Right lung (tissue), 10 donors: ENCODE measurements at places on chromosomes 4 and X. TPM values are rescaled to one million over a fixed set of nuclear protein-coding genes. Genes with fewer than 3 reads are reported as not detected.

The EVC gene
- 32.5 TPM for polyA plus RNA-seq

- no peak for DNase-seq
Measured at GRCh38 chrX:37918168-37918567, 70.8 kb upstream of the DYNLT3 start.

DNA sequence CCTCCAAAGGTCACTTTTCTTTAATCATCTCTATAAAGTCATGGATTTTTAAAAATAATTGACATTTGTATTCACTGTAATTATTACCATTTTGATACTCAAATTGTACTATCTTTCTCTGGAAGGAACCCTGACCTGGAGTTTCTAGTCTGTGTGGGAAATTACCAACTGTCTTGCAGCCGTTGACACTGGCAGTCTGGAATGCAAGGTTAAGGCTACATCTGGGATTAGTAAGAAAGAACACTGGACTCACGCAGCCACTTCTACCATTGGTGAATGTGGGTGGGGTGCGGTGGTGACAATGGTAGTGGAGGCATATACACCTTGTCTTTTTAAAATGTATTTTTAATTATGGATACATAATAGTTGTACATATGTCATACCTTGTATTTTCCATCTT is 40.9 kb downstream of the EGF start:
- no peak for DNase-seq

DNA sequence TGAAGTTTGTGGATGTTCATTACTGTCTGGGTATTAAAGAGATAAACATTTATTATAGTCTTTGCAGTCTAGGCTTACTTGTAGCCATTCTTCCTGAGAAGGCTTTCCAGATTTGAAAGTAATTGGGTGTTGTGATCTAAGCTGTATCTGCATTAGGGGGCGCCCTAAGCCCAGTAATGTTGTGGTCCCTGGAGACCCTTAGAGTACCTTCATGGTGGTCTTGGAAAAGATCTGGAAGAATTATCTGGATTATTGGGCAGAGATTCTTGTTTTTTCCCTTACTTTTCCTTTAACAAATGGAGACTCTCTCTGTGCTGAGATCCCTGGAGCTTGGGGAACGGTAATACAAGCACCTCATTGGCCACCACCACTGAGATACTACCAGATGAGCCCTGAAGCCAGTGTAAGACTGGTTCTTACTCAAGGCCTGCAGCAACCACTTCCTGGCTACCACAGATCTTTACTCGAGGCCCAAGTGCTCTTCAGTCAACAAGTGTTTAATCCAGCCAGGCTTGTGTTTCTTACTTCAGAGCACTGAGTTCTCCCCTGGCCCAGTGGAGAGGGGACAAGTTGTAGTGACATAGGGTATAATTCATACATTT is 63.1 kb downstream of the RTL3 start:
- DNase-seq = no peak

- DNase-seq = no peak
Measured at GRCh38 chr4:88297725-88298454, 13.5 kb upstream of the PPM1K start.

GRCh38 chr4:157572284-157572683 is 351.8 kb downstream of the GRIA2 start:
- no peak for DNase-seq

DNA sequence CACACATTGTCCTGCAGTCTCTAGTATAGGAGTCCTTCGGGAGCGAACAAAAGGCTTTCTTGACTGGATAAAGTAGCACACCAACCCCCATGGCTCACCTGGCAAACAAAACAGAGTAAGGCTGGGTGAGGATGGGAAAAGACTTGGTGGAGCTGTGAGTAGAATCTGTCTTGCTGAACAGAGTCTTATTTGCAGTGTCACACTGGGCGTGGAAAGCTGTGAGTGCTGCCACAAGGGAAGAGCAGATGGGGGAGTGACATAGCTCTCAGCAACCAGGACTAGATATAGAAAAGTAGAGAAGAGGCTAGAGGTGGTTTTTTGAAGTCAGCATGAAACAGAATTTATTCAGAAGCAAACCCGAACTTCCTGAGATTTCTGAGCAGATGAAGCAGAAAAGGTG is 137.2 kb upstream of the ESX1 start:
- no peak for DNase-seq

- no peak for DNase-seq
Measured at GRCh38 chr4:9764155-9764696, 17.2 kb upstream of the DRD5 start.

GRCh38 chr4:77121736-77122240 is 35.2 kb upstream of the CCNG2 start:
- DNase-seq = no peak
